ENCODE measurements at places on chromosomes 1 and 21.

- peak; percentile 80 for DNase-seq
Observed at GRCh38 chr21:14916676-14917141, 148.1 kb downstream of the NRIP1 start.

DNA sequence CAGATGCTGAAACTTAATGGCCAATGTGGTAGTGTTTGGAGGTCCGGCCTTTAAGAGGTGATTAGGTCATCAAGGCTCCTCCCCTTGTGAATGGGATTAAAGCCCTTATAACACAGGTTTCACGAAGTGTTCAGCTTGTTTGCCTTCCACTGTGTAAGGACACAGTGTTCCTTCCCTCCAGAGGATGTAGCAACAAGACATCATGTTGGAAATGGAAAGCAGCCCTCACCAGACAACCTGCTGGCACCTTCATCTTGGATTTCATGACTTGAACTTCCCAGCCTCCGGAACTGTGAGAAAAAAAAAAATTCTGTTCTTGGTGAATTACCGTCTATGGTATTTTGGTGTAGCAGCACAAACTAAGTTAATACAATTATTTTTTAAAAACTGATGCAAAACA, 613.8 kb downstream of the KIF26B start:
- no peak for DNase-seq

DNA sequence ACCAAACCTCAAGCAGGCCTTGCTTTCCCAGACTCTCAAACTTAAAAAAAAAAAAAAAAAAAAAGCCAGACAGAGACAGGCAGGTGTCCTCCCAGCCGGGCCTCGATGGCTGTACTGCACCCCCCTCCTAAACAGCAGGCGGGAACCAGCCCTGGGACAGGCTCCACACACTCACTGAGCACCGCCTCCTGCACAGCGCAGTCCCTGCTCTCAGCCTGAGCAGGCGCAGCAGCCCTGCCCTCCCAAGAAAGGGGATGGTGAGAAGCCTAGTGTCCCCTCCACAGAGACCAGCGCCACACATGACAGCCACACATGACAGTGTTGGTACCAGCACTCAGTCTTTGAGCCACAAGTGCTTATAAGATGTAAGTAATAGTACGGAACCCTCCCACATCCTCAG, 11.9 kb downstream of the MX2 start:
- no peak for DNase-seq

- no peak for DNase-seq
Observed at GRCh38 chr1:87204921-87205320, 123.8 kb upstream of the LMO4 start.

DNA sequence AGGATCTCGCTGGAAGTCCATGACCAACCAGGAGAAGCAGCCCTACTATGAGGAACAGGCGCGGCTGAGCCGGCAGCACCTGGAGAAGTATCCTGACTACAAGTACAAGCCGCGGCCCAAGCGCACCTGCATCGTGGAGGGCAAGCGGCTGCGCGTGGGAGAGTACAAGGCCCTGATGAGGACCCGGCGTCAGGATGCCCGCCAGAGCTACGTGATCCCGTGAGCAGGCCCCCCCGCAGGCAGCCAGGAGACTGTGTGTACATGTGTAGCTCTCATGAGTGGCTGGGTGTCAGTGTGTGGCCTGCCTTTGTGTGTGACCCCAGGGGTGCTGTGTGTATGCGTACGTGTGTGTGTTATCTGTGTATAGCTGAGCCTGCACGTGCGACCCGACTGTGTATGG, 27.2 kb downstream of the ETNK2 start:
- DNase-seq = no peak

- no peak for DNase-seq
Observed at GRCh38 chr1:198776602-198777029, 137.8 kb downstream of the PTPRC start.

DNA sequence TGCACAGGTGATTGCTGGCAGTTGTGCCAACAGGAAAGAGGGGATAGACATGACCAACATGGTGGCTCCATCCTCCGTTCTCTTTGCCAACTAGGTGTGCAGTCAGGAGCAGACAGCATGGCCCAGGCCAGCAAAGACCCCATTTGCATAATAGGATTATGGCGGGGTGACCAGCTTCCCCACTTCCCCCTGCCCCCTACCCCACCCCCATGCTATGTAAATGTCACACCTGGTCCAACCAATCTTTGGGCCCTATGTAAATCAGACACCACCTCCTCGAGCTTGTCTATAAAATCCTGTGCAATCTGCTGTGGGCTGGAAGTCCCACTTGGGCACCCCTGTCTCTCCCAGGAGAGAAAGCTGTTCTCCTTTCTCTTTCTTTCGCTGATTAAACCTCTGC, 146.0 kb downstream of the SLC30A10 start:
- no peak for DNase-seq

DNA sequence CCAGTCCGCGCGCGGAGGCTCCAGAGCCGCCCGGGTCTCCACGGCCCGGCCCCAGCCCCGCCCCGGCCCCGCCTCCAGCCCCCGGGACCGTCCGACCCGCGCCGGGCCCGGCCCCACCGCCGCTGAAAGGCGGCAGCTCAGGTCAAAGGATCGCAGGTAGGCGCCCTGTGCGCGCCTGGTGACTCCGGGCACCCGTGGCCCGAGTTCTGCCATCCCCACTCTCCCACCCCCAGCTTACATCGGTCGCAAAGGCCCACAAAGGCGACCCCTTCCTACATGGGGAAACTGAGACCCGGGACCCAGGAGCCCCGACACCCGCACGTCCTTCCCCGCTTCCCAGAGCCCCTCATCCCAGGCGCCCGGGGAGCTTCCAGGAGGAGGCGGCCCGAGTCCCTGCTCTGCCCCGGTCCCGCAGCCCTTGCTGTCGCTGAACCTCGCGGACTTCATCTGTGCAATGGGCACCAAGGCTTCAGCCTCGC, at the start of gene TMEM200B:
Gene TMEM200B (minus strand): TSS at position 17 of the 479 bp plus-strand sequence. CDS start 2,075 bp downstream, outside the sequence.
- peak; percentile 28 for DNase-seq

- DNase-seq = no peak
Observed at GRCh38 chr1:14608308-14608707, 9.8 kb downstream of the KAZN start.

DNA sequence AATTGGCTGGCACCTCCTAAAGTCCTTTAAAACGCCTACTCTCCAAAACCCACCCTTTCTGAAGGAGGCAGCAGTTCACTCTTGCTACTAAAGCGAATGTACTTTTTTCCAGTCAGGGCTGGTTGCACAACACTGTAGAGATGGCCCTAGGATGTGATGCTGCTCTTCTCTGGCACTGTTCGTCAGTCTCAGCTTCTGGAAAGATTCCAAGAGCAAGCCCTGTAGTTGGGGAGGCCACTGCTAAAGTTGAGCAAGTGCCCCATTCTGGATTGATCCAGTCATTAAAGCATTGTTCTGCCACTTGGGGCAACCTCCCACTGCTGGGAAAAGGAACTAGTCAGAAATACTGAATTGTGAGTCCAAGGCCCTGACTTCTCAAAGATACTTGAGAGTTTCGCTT, 28.5 kb upstream of the KCNQ4 start:
- no peak for DNase-seq

DNA sequence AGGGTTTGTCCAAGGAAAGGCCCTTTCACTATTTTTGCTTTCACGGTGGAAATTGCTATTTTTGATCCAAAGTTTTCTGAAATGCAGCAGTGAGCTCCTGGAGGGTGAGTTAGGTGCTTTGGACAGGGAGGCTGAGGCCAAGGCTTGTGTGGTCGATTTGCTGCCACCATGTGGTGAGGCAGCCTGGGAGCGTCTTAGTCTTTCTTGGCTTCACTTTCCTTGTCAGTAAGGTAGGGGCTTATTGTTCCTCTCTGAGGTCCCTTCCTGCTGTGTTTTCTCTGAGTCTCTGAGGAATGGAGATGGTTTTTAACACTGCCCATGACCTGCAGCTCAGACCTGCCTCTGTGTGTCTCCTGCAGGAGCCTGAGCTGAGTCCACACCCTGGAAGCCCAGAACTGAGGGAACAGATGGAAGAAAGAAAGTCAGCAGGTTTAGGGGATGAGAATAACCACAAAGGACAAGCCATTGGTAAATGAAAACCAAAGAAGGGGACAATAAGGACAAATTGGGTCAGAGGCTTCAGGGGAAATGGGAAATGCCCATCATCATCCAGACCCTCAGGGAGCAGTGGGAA, 20.1 kb upstream of the S100A10 start:
- DNase-seq = peak; percentile 87

GRCh38 chr1:187244623-187245022, 415.9 kb downstream of the PLA2G4A start:
- DNase-seq = peak; percentile 17

GRCh38 chr1:119988306-119989062, 81.0 kb downstream of the NOTCH2 start:
- DNase-seq = no peak

DNA sequence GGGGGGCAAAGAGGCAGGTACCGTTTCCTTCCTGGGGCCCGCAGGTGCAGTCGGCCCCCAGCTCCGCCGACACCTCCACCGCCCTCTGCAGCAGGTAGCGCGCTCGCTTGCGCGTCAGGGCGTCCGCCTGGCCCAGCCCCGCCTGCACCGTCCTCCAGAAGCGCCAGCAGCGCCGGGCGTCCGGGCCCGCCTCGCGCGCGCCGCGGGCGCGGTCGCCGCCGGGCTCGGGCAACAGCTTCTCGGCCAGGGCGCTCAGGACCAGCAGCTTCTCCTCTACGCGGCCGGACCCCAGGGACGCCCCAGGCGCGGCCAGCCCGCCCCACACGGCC, 863 bp downstream of the TARBP1 start:
- DNase-seq = peak; percentile 76

DNA sequence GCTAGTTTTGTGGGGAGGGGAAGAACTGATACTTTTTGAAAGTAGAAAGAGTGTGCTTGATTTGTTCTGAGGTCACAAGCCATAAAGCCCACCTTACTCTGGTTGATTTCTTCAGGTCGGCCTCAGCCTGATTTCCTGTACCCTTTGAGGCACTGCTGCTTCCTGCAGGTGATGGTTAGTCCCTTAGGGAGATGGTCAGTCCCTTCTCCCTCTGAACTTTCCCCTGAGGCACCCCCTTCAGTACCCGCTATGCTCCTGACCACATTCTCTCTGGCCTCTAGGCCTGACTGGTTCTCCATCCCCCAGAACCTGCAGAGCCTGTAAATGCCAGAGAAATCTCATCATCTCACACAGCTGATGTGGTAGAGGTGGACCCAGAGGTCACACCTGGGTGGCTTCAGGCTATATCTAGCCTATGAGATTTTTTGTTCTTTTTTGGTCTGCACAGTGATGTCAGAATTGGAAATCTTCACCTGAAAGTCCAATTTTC, 15.0 kb upstream of the ID3 start:
- no peak for DNase-seq

- no peak for DNase-seq
Observed at GRCh38 chr1:3507636-3508275, 53.3 kb downstream of the ARHGEF16 start.

GRCh38 chr21:46079352-46080170, 18.4 kb upstream of the COL6A2 start:
- DNase-seq = no peak

- peak; percentile 76 for DNase-seq
Observed at GRCh38 chr1:150621497-150622302, 7.7 kb downstream of the ENSA start.

DNA sequence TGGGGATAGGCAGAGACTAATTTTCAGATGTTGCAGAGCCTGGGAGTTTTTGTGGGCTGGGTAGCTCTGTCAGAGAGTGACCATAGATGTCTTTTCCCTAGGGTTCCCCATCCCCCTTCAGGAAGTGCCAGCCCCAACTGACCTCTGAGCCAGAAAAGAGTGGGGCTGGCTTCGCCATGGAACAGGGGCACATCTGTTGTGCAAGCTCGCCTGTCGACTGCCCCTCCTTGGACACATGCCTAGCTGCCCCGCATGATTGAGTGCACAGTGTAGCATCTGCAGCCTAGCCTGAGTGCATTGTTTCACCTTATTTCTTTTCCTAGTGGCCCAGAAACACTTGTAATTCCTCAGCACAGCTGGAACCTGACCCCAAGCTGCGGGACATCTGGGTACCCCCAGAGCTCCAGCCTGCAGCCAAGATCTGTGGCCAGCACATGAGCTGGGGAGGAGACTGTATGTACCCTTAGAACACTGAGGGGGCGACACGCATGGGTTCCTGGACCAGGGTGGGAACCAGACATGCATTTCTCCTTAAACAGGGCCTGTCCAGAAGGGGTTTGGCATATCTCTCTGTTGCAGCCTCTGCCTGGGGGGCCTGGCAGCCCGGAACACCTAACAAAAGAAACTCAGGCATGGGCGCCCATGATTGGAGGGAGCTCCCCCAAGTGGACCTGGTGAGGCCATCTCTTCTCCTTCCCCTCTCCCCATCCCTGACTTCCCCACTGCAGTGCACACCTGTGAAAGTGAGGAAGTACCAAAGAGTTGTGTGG, 55.2 kb downstream of the SYT14 start:
- no peak for DNase-seq

DNA sequence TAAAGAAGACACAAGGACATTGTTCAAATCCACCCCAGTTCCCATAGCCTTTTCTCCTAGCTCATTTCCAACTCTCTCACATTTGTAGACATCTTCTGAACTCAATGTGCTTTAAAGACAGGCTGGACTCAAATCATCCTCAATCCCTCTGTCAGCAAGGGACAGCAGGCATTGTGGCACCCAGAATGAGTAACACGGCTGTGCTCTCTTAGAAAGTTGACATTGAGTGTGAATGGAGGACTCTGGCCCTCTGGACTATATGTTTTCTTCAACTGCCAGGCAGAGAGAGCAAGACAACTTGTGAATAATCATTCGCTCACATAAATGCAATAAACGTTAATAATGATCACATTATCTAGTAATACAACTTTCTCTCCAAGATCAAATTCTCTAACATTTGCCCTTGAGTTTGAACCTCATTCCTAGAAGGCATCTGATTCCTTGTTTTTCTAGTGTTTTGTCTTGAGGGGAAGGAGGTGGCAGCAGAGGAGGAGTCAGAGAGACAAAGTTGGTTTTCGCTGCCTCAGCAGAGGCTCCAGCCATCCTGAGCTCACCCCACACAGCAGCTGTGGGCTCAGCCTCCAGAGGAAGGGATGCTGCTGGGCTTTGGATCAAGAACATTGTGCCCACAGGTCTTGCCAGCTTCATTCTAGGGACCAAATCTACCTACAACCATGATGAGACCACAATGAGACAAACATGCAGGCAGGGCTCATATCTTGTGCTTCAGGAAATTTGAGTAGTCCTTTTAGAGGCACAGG, 85.1 kb downstream of the BCAR3 start:
- no peak for DNase-seq

GRCh38 chr1:153402226-153402625, 11.4 kb upstream of the S100A8 start:
- DNase-seq = no peak

DNA sequence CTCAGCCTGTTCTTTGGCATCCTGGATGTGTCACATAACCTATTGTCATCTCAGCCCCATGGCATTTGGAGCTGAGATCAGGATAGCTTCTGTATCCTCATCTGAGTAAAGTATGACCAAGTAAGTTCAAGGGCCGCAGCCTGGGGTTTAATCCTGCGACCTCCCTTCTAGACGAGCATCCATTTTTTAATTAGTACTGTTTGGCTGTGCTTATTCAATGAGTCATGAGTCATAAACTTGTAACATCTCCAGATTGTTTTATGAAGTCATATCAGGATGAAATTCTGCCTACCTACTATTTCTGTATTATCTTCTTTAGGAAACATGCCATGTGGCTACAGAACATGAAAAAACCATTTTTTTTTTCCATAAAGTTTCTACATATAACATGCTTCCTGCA, 119.1 kb downstream of the ERG start:
- no peak for DNase-seq
